ENCODE measurements at places on chromosomes 1 and 21. TPM values are rescaled to one million over a fixed set of nuclear protein-coding genes. Genes with fewer than 3 reads are reported as not detected.

The EXTL2 gene
- total RNA-seq = 16.6 TPM

GRCh38 chr1:173660306-173660705 is 9.3 kb downstream of the ANKRD45 start:
- DNase-seq = no peak

DNA sequence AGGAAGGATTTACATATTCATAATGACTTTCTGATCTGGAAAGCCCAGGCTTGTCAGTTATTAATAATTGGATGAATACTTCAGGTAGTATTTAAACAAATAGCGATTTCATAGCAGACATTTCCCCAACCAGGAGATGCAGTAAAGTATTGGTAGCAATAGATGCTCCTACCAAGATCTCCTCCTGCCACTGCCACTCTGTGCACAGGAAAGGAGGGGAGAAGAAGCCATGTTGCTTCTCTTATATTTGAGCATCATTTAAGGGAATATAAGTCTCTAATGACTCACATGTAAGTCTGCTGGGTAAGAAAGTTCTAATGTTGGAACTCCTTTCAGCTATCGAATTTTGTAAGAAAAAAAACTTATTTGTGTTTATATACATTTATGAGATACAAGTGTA is 420 bp upstream of the IFI16 start:
- DNase-seq = no peak

- no peak for DNase-seq
Measured at GRCh38 chr1:103250441-103250861, 142.1 kb upstream of the COL11A1 start.

- DNase-seq = no peak
Measured at GRCh38 chr1:191419842-191420241, 738.4 kb upstream of the RGS18 start.

- DNase-seq = no peak
Measured at GRCh38 chr21:42611852-42612251, 41.6 kb upstream of the PDE9A start.

- DNase-seq = no peak
Measured at GRCh38 chr1:172993640-172994039, 57.1 kb downstream of the TNFSF18 start.

- no peak for DNase-seq
Measured at GRCh38 chr21:40152476-40152875, 285.2 kb downstream of the PCP4 start.

DNA sequence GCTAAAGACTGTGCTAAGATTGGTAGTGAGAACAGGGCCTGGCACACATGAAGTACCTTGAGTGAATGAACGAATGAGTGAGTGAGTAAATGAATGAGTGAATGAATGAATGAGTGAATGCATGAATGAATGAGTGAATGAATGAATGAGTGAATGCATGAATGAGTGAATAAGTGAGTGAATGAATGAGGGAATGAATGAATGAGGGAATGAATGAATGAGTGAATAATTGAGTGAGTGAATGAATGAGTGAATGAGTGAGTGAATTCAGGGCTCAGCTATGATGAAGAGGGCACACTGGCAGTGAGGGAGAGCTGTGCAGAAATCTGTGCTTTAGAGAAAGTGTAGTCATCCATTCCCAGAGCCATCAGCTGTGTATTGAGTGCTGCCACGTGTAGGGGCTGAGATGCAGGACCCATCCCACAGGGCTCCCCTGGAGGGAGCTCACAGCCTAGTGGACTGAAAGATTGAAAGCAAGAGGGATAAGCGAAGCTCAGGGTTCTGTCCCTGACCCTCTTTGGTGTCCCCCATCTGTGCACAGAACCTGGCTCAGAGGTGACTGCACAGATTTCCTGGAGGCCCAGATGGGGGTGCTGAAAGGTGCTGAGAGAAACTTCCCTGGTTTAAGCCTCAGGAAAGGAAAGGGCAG is 217.9 kb upstream of the VAMP3 start:
- no peak for DNase-seq

GRCh38 chr1:44810101-44810761 is 1.9 kb downstream of the BTBD19 start:
- peak; percentile 89 for DNase-seq

DNA sequence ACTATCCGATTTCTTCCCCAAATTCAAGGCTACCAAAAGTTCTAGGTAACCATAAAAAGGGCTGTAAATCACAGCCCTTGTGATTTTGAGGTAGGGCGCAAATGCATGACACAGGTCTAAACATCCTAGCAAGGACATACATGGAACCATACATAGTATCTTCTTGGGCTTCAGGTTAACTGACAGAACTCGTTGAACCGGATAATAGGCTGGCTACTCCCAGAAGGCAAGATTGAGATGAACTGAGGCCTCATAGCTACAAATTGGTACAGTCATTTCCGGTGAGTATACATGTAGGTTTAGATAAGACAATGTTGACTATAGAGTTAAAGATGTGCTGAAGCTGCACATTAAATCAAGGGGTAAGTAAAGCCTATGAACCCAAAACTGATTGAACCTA is 27.3 kb upstream of the TP53BP2 start:
- DNase-seq = no peak

DNA sequence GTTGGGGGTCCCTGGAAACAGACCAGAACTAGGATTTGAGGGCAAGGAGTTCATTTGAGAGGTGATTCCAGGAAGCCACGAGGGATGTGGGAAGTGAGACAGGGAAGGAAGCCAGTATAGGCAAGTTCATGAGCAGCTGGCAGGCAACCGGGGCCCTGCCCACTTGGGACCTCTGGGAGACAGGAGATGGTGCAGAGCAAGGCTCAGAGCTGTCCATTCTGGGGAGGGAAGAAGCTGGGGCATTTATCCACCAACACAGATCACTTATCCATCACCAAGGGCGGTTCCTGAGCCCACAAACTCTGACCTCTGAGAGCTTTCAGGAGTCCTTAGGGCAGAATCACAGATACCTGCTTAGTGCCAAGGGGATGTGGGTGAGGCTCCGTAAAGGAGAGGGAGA is 16.8 kb downstream of the EDN2 start:
- DNase-seq = no peak

- DNase-seq = no peak
Measured at GRCh38 chr21:45286671-45287437, 841 bp downstream of the POFUT2 start.
